ENCODE measurements at places on chromosomes 1 and 21.
A peak's percentile ranks its signal among the peaks of the same experiment; 100 is the strongest.

DNA sequence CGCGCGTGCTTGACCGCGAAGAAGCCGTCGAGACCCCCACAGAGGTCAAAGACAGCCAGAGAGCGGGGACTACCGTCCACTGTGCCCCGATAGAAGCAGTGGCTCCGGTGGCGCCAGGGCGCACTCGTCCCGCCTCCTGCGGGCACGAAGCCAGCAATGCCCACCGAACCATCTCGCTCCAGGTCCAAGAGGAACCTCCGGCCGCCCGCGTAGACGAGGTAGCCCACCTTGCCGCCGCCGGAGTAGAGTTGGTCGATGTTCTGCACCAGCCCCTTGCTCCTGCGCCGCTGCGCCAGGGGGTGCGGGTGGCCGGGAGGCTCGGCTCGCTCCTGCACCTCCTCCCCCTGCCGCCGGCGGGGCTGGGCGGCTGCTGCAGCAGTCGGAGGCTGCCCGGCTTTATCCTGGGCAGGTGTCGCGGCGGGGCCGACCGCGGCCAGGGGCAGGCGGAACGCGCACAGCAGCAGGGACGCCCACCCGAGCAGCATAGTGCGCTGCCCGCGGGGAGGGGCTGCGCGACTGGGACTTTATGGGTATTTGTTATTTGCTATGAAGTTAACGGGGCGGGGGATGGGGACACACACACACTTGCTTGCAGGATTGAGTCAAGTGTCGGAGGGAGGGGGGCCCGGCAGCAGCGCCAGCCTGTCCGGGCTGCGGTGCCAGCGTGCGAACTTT is 844 bp downstream of the ADAMTS5 start:
- no peak for DNase-seq

GRCh38 chr1:26148887-26149286 is 10.0 kb upstream of the FAM110D start:
- no peak for DNase-seq

DNA sequence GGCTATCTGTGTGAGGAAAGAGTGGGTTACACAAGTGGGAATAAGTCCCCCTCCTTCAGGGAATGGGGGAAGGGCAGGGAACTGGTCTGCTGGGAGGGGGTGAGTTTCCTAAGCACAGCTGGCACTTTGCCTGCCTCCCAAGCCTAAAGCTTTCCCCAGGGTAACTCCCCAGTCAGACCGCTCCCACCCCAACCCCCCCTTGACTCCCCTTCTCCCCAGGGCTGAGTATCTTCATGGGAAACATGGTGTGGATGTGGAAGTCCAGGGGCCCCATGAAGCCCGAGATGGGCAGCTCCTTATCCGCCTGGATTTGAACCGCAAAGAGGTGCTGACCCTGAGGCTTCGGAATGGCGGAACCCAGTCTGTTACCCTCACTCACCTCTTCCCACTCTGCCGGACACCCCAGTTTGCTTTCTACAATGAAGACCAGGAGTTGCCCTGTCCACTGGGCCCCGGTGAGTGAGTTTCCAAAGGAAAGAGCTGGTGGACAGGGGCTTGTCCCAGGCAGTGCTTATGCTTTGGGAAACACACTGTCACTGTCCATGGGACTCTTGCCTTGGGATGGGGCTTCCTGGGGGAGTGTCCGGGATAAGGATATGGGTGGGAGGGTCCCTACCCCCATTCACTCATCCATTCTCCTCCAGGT is 14.9 kb downstream of the MOV10 start:
- no peak for DNase-seq

- no peak for DNase-seq
Measured at GRCh38 chr21:25637851-25638659, 1.0 kb upstream of the JAM2 start.

GRCh38 chr1:89525169-89525855 is 683 bp downstream of the LRRC8B start:
- DNase-seq, result peak; percentile 54

GRCh38 chr1:45491487-45492260 is 711 bp upstream of the TESK2 start:
- no peak for DNase-seq

DNA sequence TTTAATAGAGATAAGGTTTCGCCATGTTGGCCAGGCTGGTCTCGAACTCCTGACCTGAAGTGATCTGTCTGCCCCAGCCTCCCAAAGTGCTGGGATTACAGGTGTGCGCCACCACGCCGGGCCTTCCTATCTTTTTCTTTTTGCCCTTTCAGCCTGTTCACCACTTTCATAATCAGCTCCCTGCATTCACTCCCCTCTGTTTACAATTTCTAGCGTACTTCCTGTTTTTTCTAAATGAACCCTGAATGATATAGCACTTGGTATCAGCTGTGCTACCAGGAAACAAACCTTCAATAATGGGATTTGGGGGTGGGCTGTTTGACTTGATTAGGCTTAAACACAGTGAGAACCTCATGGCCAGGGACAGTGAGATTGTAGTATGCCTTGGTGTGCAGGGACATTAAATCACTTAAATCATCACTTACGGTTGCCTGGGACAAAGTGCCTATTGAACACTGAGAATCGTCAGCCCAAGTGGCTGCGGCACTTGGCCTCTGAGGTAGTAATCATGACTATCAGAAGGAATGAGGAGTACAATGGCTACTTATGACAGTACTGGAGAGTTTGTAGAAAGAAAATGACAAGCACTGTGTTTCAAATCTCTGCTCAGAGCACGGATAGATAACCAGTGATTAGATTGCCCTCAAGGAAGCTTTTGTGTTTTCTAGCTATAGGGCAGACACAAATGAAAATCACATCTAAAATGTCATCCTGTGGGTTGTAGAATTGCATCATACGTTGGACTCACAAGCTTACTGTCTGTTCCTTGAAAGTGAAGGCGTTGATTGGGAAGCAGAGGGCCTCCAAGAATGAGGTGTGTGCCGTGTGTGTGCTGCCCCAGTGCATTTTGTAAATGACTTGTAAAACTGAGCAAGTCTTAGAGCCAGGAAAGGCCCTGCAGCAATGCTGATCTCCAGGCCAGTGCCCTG is 661.8 kb downstream of the MATN1 start:
- peak; percentile 48 for DNase-seq

- DNase-seq, result no peak
Measured at GRCh38 chr1:53303726-53304515, 23.9 kb downstream of the LRP8 start.

DNA sequence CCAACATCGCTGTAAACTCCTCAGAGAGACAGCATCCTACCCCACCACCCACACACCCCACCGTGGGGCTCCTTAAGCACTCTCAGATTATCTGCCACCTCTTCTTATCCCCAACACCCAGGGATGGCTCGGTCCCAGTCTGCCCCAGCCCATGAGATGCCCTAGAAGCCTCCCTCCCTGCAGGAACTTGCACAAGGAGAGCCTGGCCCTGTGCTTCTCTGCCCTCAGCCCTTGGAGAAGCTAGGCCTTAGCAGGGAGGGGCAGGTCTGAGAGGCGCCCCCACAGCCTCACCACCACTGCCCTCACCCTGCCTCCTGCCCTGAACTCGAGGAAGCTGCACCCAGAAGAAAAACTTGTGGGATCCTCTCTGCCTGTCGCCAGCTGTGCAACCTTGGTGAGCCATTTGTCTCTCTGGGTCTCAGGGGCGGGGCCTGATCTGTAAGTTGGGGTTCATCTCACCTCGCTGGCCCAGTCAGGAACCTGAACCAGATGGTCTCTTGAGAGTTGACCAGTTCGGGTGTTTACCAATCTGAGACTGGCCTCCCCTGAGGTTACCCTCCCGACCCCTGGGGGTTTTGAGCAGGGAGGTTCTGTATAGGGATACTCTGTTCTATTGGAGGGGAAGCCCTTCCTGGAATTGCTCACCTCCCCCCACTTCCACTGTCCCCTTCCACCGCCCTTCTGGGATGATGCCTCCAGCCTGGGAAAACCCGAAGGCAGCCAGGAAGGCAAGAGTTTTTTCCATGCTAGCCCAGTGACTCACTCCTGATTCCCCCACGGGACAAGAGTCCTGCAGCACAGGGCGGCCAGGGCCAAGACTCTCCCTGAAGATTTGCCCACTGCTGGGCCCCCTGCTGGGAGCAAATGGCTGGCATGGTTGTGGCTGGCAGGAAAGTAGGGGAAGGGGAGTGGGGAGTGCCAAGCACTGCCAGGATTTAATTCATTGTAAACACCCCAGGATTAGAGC is at the start of gene S100A3:
Gene S100A3 (minus strand): TSS at position 537 of the 967 bp plus-strand sequence. CDS start 773 bp downstream, outside the sequence.
- DNase-seq, result peak; percentile 58

- DNase-seq, result no peak
Measured at GRCh38 chr1:235098547-235098946, 30.1 kb downstream of the TOMM20 start.

DNA sequence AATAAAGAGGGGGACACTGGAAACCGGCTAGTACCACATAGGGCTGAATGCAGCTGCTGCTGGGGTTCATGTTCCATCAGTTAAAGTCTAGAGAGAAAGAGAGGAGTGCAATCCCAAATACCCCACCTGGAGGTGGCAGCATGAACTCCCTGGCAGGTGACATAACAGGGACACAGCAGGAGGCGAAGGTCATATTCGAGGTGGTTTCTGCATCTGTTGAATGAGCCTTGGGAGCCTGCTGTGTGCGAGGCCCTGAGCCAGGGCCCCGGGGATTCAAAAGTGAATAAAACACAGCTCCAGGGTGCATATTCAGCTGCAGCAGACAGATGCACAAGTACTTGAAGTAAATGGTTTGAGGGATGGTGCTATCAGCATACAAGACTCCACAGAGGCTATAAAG is 456.8 kb downstream of the SETD4 start:
- DNase-seq, result no peak

- no peak for DNase-seq
Measured at GRCh38 chr1:214438530-214438929, 112.9 kb downstream of the PTPN14 start.

- peak; percentile 52 for DNase-seq
Measured at GRCh38 chr1:27542463-27543273, 52.7 kb upstream of the WASF2 start.

DNA sequence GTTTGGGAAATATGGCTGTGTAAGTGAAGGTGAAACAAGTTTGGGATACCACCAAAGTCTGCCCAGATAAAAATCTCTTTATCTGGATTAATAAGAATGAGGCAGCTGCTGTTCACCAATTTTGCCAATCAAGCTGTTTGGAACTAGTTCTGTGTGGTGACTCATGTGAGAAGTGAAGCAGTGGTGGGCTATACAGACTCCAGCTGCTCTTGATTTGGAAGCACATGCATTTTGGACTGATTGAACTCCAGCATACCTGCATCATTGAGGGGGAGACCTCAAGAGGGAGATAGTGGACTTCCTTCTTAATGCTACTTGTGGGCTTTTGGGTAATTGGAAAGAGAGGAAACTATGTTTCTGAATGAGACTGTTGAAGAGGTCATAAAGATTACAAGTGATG is 99.2 kb upstream of the B3GALT2 start:
- no peak for DNase-seq

- no peak for DNase-seq
Measured at GRCh38 chr1:155760751-155761475, 72.0 kb downstream of the DAP3 start.

GRCh38 chr1:1794999-1795398 is 16.7 kb upstream of the NADK start:
- DNase-seq, result no peak

DNA sequence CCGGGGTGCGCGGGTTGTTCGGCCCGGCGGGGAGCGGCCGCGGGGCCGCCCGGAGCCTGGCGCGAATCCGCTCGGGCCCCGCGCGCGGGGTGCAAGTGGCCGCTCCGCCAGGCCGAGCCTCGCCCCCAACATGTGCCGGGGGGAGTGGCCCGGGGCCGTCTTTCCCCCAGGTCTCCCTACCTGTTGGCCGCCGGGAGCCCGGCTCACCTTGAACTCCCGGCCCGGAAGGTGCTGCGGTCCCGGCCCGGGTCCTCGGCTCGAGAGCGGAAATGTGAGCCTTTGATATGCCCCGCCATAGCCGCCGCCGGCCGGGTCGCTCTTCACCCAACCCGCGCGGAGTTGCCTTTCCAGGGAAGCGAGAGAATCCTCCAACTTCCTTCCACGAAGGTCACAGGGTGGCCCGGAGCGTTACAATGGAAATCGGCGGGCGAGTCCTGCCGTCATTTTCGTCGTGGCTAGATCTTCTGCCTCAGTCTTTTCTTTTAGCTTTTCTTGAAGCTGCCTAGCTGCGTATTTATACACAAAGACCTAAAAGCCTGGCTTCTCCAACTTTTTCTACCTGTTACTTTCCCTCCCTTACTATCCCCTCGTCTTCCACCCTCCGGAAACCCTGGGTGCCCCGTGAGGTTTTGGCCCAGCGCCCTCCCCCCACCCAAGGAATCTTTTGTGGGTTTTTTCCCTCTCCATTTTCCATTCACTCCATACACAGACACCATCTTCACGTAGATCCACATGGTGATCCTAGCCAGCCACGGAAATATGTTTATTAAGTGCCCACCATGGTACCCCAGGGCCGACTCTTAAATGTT is 867 bp downstream of the PTGFRN start:
- DNase-seq, result no peak

DNA sequence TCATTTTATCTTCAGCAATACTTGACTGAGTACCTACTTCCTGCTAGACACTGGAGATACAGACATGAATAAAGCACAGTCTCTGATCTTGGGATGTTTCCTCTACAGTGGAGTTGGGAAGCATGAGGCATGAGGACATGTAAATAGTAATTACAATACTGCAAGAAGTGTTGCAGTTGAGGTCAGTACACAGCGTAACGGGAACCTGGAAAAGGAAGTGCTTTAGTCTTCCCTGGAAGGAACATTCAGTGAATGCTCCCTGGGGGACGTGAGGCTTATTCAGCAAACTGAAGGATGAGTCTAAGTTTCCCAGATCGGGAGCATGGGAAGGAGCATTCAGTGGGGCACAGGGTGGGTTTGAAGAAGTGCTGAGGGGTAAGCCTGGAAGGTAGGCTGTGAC is 112.4 kb downstream of the PIK3R3 start:
- DNase-seq, result peak; percentile 61

DNA sequence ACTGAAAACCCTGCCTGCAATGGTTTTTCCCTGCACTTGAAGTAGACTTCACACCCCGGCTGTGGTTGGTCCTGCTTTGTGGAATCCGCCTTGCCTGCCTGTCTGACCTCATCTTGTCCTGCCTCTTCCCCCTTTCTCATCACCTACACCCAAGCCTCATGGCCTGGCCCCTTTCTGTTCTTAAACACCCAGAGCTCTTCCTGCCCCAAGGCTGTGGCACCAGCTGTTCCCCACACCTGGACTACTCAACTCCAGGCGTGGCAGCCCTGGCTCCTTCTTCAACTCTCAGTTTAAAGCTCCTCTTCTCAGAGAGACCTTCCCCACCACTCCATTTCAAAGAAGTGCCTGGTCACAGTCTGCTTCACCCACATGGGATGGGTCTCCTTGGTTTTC is 27.0 kb downstream of the KIAA1614 start:
- DNase-seq, result no peak

Data from inflammatory macrophage (primary cell).